ENCODE measurements at places on chromosomes 2 and 18.

- peak; percentile 88 for DNase-seq
These were observed 117.9 kb upstream of the OSR1 start for GRCh38 chr2:19476327-19476726.

DNA sequence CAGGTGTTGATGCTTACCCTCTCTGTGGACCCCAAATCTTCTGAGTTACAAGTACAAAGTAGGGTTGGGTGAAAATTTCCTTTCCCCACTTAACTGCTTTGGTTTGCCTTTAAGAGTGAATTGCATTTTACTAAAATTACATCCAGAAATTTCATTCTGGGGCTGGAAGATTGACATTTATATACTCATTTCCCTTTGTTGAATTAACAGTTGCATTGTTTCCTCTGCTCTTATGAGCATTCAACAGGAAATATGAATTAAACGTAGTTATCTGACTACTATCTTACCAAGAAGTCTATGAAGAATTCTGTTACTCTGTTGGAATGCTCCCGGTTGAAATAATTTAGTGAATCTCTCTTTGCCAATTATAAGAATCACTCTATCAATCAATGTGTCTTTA lies 1231.1 kb upstream of the NXPH2 start:
- no peak for DNase-seq

GRCh38 chr2:120605231-120605935 lies 130.3 kb upstream of the GLI2 start:
- no peak for DNase-seq

- DNase-seq, result no peak
These were observed 20.9 kb downstream of the KCNG2 start for GRCh38 chr18:79818631-79819030.
